ENCODE measurements at places on chromosomes 12 and 14.
A peak's percentile ranks its signal among the peaks of the same experiment; 100 is the strongest.

GRCh38 chr12:105279460-105280056 is 43.6 kb upstream of the APPL2 start:
- DNase-seq, result no peak

GRCh38 chr14:32078023-32078857 is 1.1 kb downstream of the ARHGAP5 start:
- DNase-seq, result peak; percentile 7

DNA sequence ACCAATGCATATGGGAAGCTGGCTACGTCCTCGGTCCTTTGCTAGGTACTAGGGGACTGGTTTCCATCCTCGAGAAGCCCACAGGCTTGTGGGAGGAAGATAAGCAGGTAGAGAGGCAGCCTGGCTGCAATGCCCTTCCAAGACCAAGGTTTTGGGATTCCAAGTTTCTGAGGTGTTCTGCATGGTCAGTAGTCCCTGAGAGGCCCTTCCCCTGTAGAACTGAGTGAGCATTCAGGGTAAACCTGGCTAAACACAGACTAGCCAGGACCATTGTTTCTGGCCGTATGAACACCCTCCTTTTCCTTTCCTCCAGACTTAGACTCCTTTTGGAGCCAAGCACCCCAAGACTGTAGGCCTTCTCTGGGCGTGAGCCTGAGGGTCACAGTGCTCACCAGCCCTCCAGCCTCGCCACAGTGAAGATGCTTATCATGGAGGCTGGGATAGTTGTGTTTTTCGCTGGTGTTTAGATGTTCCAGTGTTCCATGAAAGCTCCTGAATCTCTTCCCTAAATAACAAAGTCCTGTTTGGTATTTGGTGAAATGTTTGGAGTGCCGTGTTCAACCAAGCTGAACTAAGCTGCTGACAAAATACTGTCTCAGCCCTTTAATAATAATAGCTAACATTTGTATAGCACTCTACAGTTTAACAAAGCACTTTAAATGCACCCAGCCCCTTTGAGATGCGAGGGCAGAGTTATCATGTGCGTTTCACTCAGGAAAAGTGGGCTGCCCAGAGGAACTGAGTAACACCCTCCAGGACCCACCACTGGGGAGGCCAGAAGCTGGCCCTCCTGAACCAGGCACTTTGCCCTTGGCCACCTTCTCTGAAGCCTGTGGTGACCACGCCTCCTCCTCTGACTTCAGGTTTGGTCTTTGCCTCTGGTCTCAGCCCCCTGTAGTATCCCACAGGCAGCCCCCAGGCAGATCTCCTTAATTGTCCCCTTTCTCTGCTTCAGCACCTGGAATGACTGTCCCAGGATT is 284.5 kb downstream of the CACNA1C start:
- DNase-seq, result no peak

GRCh38 chr14:76955575-76956315 is 72.8 kb downstream of the IRF2BPL start:
- peak; percentile 64 for DNase-seq

DNA sequence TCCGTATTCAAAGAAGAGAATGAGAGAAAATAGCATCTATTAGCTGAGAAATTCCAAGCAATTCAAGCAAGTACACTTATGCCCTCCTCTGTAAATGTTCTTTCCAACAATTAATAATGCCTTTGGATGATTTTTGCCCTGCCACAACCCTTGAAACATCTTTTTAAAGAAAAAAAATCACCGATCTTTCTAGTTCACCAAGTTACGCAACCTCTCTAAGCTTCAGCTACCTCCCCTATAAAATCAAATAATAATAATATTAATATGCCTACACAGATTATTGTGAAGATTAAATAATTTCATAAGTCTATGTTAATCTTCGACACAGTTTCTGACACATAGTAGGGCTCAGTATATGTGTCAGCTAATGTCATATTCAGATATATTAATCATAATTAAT is 19.1 kb downstream of the DEPDC4 start:
- no peak for DNase-seq

DNA sequence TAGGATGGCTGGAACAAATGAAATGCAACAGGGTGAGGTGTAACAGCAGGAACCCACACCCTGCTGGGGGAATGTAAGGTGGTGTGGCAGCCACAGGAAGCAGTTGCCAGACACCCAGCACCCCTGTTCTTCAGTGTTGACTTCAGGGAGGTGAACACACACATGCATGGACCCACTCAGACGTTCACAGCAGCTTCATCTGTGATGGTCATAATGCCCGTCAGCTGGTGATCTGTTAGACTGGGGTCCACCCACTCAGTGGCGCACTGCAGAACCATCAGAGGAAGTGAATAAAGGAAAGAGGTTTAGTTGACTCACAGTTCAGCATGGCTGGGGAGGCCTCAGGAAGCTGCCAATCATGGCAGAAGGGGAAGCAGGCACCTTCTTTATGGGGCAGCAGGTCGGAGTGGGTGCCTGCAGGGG is 22.7 kb upstream of the TEX22 start:
- DNase-seq, result no peak

- DNase-seq, result no peak
Measured at GRCh38 chr14:94663538-94663937, 51.3 kb downstream of the SERPINA3 start.

DNA sequence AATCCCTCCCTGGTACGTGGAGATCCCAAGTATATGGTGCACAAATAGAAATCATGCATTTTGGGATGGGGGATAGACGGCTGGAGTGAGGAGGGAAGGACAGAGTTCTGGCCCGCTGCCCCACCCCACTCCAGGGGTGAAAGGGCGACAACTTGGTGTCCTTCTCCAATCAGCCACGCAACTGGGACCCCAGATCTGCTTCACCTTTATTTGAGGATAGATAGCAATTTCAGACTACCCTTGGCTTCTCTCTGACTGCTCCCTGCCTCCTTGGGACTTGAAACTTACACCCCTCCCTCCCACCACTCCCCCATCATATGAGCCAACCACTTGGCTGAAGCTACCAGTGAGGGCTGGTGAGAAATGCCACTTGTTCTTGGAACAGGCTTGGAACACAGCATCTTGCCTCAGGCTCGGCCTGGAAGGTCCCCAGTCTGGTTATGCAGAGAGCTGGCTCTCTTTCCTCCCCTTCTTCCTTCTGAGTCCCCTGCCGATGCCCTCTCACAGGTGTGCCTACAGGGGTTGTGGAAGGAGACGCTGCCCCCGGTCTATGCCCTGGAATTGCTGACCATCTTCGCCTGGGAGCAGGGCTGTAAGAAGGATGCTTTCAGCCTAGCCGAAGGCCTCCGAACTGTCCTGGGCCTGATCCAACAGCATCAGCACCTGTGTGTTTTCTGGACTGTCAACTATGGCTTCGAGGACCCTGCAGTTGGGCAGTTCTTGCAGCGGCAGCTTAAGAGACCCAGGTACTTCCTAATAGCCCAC is 8.1 kb downstream of the OAS3 start:
- DNase-seq, result no peak

GRCh38 chr12:85733221-85733840 is 102.9 kb downstream of the RASSF9 start:
- DNase-seq, result no peak

GRCh38 chr14:40682131-40682913 is 924.4 kb upstream of the LRFN5 start:
- DNase-seq, result no peak

- DNase-seq, result no peak
Measured at GRCh38 chr14:104895786-104896661, 28.7 kb upstream of the PLD4 start.

DNA sequence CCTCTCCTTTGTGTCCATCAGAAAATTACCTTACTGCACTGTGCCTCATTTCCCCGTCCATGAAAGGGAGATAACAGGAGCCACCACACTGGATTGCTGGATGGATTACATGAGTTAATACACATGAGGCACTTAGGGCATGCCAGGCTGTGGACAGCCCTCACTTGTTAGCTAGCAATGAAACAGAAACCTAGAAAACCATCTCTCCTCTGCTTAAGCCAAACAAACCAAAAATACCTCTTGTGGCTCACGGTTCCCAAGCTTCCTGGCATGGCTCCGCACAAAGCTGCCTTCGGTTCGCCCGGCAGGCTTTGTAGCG is 660 bp upstream of the HCFC2 start:
- DNase-seq, result peak; percentile 40

- peak; percentile 24 for DNase-seq
Measured at GRCh38 chr12:107622001-107622400, 63.6 kb upstream of the PWP1 start.

DNA sequence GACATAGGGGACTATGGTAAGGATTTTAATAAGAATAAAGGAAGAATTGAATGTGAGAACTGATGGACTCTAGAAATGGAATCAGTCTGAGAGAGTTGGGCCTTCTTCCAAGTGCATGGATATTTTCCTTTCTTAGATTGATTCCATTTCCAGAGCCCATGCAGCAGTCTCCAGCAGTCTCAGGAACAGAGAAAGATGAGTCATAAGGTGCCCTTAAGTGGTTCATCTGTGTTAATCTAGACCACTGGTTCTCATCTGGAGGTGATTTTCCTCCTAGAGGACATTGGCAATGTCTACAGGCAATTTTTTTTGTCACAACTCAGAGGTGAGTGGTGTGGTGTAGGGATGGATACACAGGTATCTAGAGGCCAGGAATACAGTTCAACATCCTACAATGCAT is 25.9 kb downstream of the TRIM9 start:
- no peak for DNase-seq

DNA sequence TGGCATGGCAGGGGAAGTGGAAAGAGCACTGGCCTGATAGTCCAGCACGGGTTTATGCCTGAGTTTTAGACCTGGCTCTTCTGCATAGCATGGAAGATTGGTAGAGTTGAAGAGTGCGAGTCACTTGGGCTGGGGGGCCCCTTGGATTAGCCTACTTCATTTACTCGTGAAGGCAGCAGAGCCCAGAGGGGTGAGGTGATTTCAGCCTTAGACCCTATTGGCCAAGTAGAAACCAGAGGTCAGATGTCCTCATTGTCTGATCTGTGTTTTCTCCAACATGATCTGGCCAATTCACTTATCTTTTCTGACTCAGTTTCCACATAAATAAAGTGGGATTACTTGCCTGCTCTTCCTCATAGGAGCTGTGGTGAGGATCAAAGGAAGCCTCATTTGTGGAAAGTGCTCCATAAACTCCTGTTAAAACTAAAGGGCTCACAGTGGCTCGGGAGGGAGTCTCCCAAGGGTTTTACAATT is 1.9 kb downstream of the PLEKHG3 start:
- DNase-seq, result no peak

GRCh38 chr12:46410495-46410894 is 37.9 kb upstream of the SLC38A2 start:
- no peak for DNase-seq

DNA sequence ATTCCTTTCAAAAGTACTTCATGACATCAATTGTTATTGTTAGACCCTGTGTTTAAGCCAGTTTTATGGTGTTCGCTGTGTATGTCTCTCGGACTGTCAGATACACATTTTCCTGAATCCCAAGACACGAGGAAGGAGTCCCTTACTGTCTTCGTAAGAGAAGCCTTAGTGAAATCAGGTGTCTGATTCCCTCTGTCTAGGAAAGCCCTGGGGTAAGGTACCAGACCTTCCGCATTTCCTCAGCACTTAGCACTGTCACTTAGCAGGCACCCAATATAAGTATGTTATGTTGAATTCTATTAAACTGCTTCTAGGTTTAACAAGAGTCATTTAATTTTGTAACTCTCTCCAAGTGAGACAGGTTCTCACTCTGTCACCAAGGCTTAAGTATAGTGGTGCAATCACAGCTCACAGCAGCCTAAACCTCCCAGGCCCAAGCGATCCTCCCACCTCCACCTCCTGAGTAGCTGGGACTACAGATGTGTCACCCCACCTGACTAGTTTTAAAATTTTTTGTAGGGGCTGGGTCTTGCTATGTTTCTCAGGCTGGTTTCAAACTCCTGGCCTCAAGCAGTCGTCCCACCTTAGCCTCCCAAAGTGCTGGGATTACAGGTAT is 111.0 kb downstream of the BBS10 start:
- no peak for DNase-seq

GRCh38 chr12:80187660-80188090 is 88.3 kb downstream of the OTOGL start:
- DNase-seq, result peak; percentile 38

- DNase-seq, result no peak
Measured at GRCh38 chr12:100868487-100868886, 73.9 kb downstream of the ANO4 start.

DNA sequence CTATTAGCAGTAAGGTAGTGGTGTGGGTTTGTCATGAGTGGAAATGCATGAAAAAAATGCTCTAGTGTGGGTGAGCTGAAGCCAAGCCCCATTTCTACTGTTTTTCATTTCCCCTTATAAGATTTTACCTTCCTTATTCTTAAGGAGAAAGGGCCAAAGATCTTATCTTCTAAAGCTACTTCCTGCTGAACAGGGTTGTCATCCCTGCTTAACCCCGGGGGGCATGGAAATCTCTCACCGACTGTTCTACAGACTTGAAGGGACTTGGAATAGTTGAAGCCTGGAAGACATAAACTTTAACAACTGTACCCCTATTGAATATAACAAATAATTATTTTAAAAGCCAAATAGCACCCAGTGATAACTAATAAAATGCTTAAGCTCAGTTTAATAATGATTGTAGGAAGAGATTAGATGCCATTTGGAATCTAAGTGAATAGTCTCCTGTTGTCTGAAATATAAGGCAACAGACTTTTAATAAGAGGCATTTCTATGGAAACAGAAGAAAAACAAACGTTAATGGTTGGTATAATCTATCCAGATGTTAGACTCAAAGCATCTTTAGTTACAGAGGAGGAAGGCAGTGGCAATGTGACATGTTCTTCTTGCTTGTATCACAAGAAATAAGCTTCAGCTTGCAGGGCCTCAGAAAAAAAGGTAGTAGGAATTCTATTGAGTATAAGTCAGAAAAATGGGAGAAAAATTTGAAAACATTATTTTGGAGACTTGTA is 1.8 kb upstream of the GMFB start:
- no peak for DNase-seq

DNA sequence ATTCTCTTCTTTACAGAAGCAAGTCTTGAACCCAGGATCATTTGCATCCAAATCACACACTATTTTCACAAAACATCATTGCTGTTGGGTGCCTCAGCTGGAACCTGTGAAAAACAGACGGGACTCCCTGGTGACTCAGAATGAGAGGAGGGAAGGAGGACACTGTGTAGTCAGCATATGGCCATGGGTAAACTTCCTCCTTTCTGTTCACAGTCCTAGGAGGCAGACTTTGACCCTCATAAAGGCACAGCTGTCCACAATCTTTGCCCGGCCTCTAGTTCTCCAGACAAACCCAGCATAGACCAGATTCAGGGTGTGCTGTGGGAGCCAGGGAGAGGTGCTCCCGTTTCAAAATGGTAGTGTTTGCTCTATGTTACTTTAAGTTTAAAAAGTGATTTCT is 62.0 kb downstream of the DYRK2 start:
- DNase-seq, result no peak

- no peak for DNase-seq
Measured at GRCh38 chr14:100149851-100150611, 9.4 kb downstream of the DEGS2 start.

DNA sequence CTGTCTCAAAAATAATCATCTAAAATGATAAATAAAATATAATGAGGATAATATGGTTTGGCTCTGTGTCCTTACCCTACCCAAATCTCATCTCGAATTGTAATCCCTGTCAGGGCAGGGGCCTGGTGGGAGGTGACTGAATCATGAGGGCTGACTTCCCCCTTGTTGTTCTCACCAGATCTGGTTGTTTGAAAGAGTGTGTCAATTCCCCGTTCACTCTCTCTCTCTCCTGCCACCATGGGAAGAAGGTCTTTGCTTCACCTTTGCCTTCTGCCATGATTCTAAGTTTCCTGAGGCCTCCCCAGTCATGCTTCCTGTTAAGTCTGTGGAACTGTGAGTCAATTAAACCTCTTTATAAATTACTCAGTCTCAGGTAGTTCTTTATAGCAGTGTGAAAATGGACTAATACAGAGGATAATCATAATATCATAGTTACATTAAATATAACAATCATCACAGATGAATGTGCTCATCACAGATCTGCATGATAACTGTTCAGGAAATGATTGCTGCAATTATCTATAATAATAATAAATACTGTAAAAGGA is 12.6 kb downstream of the EFCAB11 start:
- DNase-seq, result no peak
